ENCODE measurements at places on chromosomes 12 and 14.

DNA sequence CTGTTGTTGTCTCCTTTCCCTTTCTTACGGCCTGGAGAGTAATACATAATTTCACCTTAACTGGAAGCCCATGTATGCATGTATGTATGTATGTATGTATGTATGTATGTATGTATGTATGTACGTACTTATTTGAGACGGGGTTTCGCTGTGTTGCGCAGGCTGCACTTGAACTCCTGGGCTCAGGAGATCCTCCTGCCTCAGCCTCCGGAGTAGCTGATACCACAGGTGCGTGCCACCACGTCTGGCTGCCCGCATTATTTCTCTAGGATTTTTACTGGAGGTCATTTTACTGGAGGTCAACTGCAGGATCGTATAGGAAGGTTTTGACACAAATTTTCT, 644 bp upstream of the OS9 start:
- DNase-seq: no peak

GRCh38 chr14:56894591-56894991, 84.3 kb upstream of the OTX2 start:
- DNase-seq: no peak

GRCh38 chr14:20332431-20332787, 670 bp downstream of the CCNB1IP1 start:
- no peak for DNase-seq

DNA sequence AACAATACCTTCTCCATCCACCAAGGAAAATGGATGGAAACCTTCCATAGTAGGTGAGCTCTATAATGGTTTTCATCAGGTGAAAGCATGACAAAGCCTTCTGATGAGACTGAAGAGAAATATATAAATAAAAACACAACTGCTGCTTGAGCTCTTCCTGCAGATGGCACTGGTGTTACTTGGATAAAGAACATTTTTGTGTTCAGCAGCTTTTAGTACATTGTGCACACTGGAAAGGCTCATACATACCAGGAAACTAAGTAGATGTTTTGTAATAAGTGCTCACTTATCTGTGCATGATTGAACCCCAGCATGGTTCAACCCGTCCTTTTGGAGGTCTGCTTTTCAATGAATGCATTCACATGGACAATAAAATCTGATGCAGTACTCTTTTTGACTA, 357.3 kb upstream of the MIS18BP1 start:
- DNase-seq: no peak

DNA sequence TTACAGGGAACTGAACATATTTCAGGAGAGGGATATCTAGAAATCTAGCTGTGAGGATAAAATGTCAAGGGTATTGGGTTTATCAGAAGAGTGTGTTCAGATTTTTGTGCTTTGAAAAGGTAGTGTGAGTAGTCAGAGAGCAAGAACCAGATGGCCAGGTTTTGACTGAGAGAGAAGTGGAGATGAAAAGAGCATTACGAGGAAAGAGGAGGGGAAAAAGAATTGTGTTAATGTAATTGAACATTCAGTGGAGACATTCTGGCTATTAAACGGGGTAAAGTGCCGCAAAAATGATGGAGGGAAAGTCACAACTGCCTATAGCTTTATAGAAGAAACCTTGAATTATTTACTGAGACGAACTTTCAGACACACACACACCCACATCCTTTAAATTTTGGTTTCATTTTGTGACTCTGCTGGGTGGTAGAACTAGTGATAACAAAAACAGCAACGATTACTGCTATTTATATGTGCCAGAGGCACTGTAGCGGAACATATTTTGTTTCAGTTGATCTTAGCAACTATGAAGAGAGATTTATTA, 213.6 kb downstream of the ERC1 start:
- DNase-seq: no peak

DNA sequence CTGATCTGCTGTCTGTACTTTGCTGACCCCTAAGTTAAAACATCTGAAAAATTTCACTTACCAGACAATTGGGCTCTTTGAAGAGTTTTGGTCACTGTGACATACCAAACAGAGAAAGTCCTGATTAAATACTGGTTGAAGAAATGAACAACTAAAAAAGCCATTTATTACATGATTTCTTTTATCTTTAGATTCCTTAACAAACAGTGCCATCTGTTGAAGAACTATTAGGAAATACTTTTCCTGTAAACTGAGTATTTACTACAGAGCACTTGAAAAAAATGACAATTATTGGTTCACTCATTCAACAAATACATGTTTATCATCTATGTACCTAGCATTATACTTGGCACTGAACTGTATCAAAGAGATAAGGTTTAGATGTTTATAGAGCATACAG, 6.5 kb upstream of the WASHC4 start:
- DNase-seq: no peak

- DNase-seq: no peak
Observed at GRCh38 chr12:64299628-64300027, 77.5 kb upstream of the KICS2 start.

- no peak for DNase-seq
Observed at GRCh38 chr12:81726634-81727033, 32.5 kb downstream of the PPFIA2 start.

- DNase-seq: no peak
Observed at GRCh38 chr12:3646561-3647241, 106.2 kb downstream of the CRACR2A start.

DNA sequence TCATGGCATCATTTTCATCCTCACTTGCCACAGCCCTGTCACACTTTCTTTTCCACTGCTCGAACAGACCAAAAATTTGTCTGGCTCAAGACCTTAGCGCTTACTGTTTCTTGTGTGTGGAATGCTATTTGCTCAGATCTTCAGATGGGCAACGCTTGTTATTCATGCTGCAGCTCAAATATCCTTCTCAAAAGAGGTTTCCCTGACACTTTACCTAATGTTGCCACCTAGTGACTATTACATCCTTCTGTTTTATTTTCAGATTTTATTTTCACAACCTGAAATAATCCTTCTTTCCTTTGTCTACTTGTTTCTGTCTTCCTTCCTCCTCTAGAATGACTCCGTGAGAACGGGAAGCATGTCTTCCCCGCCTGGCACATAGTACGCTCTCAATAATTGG, 5.6 kb downstream of the FBXO33 start:
- no peak for DNase-seq

GRCh38 chr14:85991156-85991555, 461.2 kb downstream of the FLRT2 start:
- no peak for DNase-seq

- DNase-seq: no peak
Observed at GRCh38 chr12:132222096-132222807, 78.0 kb downstream of the NOC4L start.

GRCh38 chr12:113392988-113393579, 10.6 kb downstream of the SDS start:
- DNase-seq: peak; percentile 55

GRCh38 chr12:3747543-3747942, 5.4 kb downstream of the CRACR2A start:
- no peak for DNase-seq

DNA sequence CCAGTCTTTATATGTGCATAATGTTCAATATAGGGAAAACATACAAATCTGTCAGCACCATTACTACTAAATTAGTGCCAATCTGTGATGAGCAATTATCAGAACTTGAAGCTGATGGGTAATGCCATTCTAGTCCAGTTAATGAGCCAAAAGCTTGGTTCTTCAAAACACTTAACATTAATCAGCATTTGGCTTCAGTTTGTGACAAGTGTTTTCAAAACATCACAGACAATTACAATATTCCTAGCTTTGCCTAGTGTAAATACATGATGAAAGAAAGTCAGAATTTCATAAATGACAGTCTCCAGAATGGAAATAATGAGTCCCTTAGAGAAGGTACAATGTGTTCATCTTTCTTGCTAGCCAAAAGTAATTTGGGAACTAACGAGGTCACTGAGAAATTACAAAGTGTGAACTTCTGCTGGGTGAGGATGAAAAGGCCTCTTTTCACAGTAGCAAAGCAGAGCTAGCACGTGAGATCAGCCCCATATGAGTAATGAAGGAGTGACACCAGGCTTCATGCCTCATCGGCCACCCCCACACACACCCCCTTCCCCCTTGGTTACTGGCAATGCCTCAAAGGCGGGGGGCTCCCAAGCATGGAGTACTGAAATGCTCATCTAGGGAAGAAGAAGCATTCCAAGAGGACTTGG, 180.6 kb upstream of the EEA1 start:
- no peak for DNase-seq

DNA sequence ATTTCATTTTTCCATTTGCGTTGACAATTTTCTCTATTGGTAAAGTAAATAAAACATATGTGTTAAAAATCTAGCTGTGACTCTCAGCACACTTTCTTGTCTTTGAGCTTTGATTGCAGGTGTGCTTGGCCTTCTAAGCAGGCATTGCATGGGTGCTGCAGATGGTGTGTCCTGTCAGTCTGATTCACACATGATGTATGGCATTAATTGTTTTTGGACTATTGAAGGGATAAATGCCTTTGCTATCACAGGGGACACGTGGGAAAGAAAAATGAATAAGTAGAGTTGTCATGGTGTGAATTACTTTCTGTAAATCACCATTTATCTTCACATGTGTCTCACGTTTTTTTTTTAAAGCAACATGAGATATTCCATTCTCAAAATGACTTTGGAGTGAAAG, 211.3 kb upstream of the NAV3 start:
- DNase-seq: no peak

- peak; percentile 97 for DNase-seq
Observed at GRCh38 chr12:93570552-93571364, 1.7 kb upstream of the SOCS2 start.

DNA sequence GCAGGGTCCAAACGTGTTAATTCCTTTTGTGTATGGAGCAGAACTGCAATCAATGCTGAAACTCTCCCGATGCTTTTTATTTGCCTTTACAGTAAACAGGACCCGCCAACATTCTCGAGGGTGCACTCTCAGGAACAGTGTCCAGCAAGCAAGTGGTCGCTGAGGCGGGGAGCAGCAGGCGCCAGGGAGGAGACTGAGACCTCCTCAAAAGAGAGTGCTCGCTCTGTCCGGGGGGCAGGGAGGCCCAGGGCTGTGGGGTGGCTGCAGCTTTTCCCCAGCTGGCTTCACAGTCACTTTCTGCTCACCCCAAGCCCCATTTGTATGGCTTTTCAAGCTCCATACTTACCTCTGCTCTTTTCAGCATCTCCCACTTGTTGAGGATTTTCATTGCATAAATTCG, 49.2 kb downstream of the CDC42BPB start:
- no peak for DNase-seq

DNA sequence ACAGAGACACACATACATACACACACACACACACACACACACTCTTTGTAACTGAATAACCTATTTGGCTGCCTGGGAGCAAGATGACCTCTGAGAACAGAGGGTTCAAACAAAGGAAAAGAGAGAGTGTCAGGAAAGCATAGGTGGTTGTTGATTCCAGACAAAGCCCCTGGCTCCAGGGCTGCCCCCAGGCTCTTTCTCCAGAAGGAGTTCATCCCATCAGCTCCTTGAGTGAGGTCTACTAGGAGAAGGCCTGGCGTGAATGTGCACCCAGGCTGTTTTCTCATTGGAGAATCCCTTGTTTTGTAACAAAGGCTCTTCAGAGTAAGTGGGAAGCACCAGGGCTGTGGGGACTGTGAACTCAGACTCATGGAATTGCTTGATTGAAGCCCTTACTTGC, 151.9 kb downstream of the EMP1 start:
- DNase-seq: no peak

- no peak for DNase-seq
Observed at GRCh38 chr12:103572312-103573045, 14.6 kb upstream of the STAB2 start.

GRCh38 chr14:52052288-52052943, 16.4 kb downstream of the NID2 start:
- no peak for DNase-seq

GRCh38 chr12:66692170-66692569, 13.3 kb upstream of the GRIP1 start:
- DNase-seq: no peak

GRCh38 chr12:67034110-67034879, 234.9 kb upstream of the CAND1 start:
- DNase-seq: no peak

DNA sequence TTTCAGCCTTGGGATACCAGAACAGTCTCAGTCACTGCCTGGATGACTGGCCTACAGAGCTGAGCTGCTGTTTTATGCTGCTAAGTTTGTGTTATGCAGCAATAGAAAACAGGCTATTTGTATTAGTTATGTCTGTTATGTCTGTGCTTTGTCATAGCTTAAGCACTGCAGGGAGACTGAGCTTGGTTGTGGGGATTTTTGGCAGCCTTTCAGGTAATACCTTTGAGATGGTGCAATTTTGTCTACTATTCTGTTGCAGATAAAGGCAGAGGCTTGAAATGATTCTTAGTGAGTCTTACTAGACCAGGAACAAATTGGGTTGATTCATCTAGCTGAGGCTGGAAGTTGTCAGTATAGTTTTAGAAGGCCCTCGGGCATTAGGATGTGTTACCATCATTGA, 201.3 kb upstream of the RBM19 start:
- DNase-seq: no peak

All from Right ventricle myocardium superior (tissue), 1 donor.